Uterine smooth muscle cell (primary cell): ENCODE measurements at places on chromosomes 13 and 19. TPM values are rescaled to one million over a fixed set of nuclear protein-coding genes. Genes with fewer than 3 reads are reported as not detected.

OR7C1 gene
- total RNA-seq: not detected in 2 replicates

IL12RB1 gene
- not detected in 2 replicates for total RNA-seq

ZNF135 gene
- 4.2 and 6.2 TPM in 2 replicates for total RNA-seq

CD209 gene
- total RNA-seq: not detected in 2 replicates

DKKL1 gene
- 0.25 and 0.33 TPM in 2 replicates for total RNA-seq

SH2D3A gene
- not detected in 2 replicates for total RNA-seq

ARHGAP33 gene
- 6.2 and 11.7 TPM in 2 replicates for total RNA-seq

EFNA2 gene
- total RNA-seq: not detected in 2 replicates

TEX29 gene
- not detected in 2 replicates for total RNA-seq

FAM216B gene
- total RNA-seq: not detected in 2 replicates

TMEM238 gene
- 0.33 and 0.75 TPM in 2 replicates for total RNA-seq

ENOX1 gene
- total RNA-seq: 4.2 and 7.4 TPM in 2 replicates

PGLYRP1 gene
- not detected in 2 replicates for total RNA-seq

CPB2 gene
- not detected in 2 replicates for total RNA-seq

ZNF225 gene
- 5.9 and 6.7 TPM in 2 replicates for total RNA-seq

ZNF154 gene
- total RNA-seq: 0.44 and 0.87 TPM in 2 replicates

EVI5L gene
- 12.3 and 23.0 TPM in 2 replicates for total RNA-seq

PSG2 gene
- 0.12 TPM in 1 of 2 replicates, not detected in the other for total RNA-seq

ACP5 gene
- total RNA-seq: 2.7 and 9.9 TPM in 2 replicates

CGB2 gene
- total RNA-seq: not detected in 2 replicates

ZNF790 gene
- 5.0 and 7.2 TPM in 2 replicates for total RNA-seq

CYP2A6 gene
- total RNA-seq: not detected in 2 replicates

FOXA3 gene
- not detected in 2 replicates for total RNA-seq

GPR4 gene
- total RNA-seq: 0.11 and 0.12 TPM in 2 replicates

ZNF729 gene
- total RNA-seq: under 0.01 TPM in 1 of 2 replicates, not detected in the other

MAMSTR gene
- 1.1 and 1.2 TPM in 2 replicates for total RNA-seq

CERS1 gene
- total RNA-seq: 0.89 and 1.1 TPM in 2 replicates

UBE2M gene
- total RNA-seq: 60.9 and 92.1 TPM in 2 replicates

DACH1 gene
- 0.37 and 1.00 TPM in 2 replicates for total RNA-seq

EEF2 gene
- 2,814 and 3,752 TPM in 2 replicates for total RNA-seq

FXYD7 gene
- total RNA-seq: not detected in 2 replicates

S1PR4 gene
- total RNA-seq: under 0.01 TPM in 1 of 2 replicates, not detected in the other

TNFRSF19 gene
- 11.9 and 41.9 TPM in 2 replicates for total RNA-seq

ZNF829 gene
- 3.7 TPM in 2 replicates for total RNA-seq

ZNF677 gene
- total RNA-seq: 11.2 and 11.6 TPM in 2 replicates

ZNF285 gene
- total RNA-seq: 3.1 and 6.6 TPM in 2 replicates

N4BP2L2 gene
- total RNA-seq: 102 and 107 TPM in 2 replicates

FPR3 gene
- total RNA-seq: not detected in 2 replicates

APC2 gene
- 0.44 and 0.50 TPM in 2 replicates for total RNA-seq

KLHL1 gene
- not detected in 2 replicates for total RNA-seq

ZGLP1 gene
- total RNA-seq: 0.22 and 0.87 TPM in 2 replicates

ACER1 gene
- not detected in 2 replicates for total RNA-seq

THSD8 gene
- total RNA-seq: 0.22 TPM in 1 of 2 replicates, not detected in the other

PGLYRP2 gene
- not detected in 2 replicates for total RNA-seq

GRK1 gene
- total RNA-seq: 0.11 TPM in 1 of 2 replicates, not detected in the other

ZNF433 gene
- total RNA-seq: 6.5 and 7.6 TPM in 2 replicates

WDR88 gene
- not detected in 2 replicates for total RNA-seq

GAPDHS gene
- not detected in 2 replicates for total RNA-seq

CEACAM20 gene
- total RNA-seq: not detected in 2 replicates

KEAP1 gene
- total RNA-seq: 77.9 and 93.1 TPM in 2 replicates

DLEU7 gene
- total RNA-seq: not detected in 2 replicates

DGKH gene
- 12.5 and 18.7 TPM in 2 replicates for total RNA-seq

C19orf85 gene
- not detected in 2 replicates for total RNA-seq

SYT5 gene
- total RNA-seq: under 0.01 and 0.12 TPM in 2 replicates

KIR3DL2 gene
- not detected in 2 replicates for total RNA-seq

VSTM2B gene
- not detected in 2 replicates for total RNA-seq
